ENCODE measurements at places on chromosomes 2 and 18.

- no peak for DNase-seq
Measured at GRCh38 chr2:240593026-240593702, 6.6 kb downstream of the CAPN10 start.

DNA sequence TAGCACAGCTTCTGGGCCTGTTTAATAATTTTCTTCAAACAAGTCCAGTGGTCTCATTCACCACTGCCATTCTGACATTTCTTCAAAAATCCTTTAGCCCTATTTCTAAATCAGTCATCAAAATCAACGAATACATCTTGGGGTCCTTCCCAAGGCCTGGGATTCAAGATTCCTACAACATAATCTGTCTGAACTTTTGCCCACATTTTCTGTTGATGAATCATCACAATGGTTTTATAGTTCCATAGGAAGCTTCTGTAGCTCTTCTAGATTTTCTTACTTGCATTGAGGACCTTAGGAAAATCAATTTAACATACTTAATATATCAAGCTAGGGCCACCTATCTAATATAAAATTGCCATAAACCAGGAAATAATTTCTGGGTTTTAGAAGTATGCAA, 811.8 kb upstream of the ACVR2A start:
- no peak for DNase-seq

GRCh38 chr2:103419506-103419905, 657.7 kb downstream of the TMEM182 start:
- no peak for DNase-seq

DNA sequence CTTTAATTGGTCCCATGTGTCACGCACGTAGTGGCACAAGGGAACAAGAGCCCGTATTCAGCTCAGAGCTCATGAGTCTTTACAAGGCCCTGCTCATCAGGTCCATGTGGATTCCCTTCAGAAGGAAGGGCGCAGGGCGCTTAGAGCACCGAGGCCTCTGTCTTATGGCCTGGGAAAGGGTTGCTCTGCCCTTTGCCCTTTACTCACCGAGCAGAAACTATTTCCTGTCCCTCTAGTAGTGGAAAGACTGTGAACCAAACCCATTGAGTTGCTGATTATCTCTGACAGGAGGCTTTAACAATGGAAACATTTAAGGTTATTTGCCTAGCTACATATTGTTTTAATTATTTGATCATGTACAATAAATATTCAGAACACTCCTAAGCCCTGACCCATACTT, 102.0 kb upstream of the ACAA2 start:
- DNase-seq: no peak

DNA sequence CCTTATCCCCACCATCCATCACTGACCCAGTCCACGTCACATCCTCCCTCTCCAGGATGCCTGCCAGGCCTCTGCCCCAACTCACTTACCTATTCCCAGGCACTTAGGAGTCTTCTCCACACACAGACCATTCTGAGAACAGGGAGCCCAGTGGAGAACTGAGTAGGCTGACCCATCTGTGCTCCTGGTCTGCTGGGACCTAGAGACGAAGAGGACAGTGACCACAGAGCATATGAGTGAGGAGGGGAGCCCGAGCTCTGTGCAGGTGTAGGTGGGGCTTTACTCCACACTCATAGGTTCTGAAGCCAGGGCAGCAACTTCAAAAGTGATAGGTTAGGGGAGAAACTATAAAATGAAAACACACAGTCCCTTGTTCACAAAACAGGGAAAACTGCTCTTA, 130.0 kb downstream of the NDUFA10 start:
- no peak for DNase-seq

DNA sequence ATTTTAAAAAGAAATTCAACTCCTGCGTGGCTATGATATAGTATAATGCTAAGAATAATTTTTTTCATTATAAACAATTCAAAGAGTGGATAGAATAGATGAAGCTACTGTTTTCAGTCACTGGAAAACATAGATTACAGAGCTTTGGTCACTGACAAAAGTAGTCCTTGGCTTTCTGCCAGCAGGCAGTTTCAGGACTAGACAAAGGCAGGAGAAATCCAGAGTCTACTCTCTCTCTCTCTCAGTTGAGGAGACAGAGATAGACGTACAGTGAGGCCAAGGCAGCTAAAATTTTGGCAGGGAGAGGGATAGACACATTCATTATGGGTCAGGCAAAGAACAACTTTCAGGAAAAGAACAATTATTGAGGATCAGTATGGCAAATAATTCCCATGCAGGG, 491.4 kb upstream of the CRIM1 start:
- DNase-seq: no peak

DNA sequence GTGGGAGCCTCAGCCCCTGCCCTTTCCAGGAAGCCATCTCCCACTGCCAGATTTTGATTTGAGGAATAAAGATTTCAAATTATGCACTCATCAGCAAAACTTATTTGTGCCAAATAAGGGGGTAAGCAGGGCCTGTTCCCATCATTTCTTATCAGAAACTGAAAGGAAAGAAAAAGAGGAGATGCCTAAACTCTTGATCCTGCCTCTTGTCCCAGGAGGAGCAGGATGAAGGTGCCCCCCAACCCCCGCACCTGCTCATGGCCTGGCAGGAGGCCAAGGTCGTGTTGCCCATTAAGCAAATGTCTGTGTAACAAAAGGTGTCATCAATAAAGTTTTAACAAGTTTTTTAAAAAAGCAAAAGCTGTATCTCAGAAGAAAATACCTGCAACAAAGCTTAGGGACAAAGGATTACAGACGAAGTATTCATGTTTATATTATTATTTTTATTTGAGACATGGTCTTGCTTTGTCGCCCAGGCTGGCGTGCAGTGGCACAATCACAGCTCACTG, 80.0 kb downstream of the INPP5D start:
- DNase-seq: no peak

GRCh38 chr2:126986631-126987187, 88.0 kb downstream of the TEX51 start:
- no peak for DNase-seq

- DNase-seq: no peak
Measured at GRCh38 chr2:23600346-23600745, 215.4 kb downstream of the KLHL29 start.

DNA sequence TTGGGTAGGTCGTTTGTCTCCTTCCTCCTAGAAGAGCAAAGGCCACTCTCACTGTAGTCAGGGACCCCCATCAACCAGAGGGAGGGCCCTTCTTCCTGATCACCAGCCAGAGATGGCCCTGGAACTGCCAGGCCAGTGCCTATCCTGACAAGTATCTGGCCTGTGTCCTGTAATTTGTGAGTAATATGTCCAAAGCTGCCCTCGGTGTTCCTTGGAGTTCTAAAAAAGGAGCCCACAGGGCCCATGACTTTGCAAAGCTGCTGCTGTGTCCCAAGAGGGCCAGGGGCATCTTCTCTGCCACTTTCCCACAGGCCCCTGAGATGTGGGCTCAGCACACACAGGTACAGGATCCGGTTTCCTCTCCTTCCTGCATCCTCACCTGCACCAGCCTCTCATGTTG, 212.4 kb downstream of the SEPTIN10 start:
- DNase-seq: no peak

GRCh38 chr18:67496469-67496868, 20.1 kb downstream of the DSEL start:
- DNase-seq: no peak

- no peak for DNase-seq
Measured at GRCh38 chr2:54903736-54904554, 146.3 kb downstream of the RTN4 start.

DNA sequence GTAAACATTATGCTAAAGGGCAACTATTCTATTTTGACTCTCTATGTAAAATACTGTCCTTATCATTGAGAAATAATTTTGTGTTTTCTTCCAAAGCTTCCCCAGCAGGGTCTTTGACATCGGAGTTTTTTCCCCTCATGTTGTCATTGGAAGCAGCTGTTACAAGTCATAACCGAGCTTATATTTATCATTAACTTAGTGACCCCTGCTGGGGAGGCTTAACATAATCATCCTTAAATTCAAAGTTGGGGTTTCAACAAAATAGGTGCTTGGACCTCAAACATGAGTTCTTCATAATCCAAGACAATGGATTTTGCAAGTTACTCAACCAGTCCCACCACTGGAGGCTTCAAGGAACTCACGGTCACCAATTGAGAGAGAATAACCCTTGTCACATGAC, 330.9 kb downstream of the DCC start:
- DNase-seq: peak; percentile 4

GRCh38 chr18:79360933-79361332, 34.8 kb upstream of the NFATC1 start:
- no peak for DNase-seq

GRCh38 chr2:238102865-238103264, 2.7 kb downstream of the ESPNL start:
- DNase-seq: no peak

GRCh38 chr18:12327510-12328178, 19.6 kb downstream of the TUBB6 start:
- DNase-seq: no peak

- no peak for DNase-seq
Measured at GRCh38 chr2:85143463-85144082, 10.4 kb downstream of the TCF7L1 start.

- no peak for DNase-seq
Measured at GRCh38 chr2:181697126-181697525, 16.8 kb upstream of the NEUROD1 start.

DNA sequence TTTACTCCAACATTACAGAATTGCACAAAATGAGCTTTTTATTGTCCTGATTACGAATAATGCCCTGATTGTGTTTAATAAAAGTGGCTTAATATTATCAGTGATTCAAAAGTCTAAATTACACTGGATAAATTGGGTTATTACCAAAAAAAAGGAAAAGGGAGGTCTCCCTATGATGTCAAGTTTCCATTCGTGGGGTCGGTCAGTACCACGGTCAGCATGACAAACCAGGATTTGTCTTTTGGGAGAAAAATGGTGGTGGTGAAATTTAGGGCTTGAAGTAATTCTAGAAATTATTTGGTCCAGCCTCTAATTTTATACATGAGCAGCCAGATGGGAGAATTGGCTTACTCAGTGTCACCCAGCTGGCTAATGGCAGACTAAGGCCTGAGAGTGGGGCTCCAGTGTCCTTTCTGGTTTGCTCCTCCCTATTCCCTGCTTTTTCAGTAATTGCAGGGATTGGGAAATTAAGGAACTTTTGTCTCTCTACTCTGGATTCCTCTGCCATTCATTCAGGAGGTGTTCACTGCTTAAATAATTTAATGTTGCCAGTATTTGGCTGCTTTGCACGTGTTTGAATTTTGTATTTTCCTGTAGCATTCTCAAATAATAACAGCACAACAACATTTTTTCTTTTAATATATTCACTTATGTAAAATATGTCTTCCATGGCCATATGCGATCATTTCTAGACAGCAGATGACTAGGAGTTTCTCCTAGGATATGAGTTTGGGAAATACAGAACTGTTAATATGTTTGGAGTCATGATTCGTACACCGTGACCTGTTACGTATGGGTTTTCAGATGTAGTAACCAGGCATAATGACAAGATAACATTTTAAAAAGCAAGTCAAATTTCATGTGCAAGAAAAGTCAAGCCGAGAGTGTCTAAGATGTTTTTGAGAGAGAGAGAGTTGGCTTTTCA, 128.9 kb upstream of the NOSTRIN start:
- DNase-seq: no peak

GRCh38 chr18:57839942-57840381, 36.8 kb upstream of the ATP8B1 start:
- DNase-seq: no peak

DNA sequence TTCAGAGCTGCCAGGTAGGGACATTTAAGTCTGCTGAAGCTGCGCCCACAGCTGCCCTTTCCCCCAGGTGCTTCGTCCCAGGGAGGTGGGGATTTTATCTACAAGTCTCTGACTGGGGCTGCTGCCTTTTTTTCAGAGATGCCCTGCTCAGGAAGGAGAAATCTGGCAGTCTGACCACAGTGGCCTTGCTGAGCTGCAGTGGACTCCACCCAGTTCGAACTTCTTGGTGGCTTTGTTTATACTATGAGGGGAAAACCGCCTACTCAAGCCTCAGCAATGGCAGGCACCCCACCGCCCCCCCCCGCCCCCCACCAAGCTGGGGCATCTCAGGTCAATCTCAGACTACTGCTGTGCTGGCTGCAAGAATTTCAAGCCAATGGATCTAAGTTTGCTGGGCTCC, 458.1 kb upstream of the RAB12 start:
- DNase-seq: no peak

GRCh38 chr2:167335541-167335992, 447.3 kb downstream of the XIRP2 start:
- no peak for DNase-seq

Data from NCI-H2171 (cell line).